ENCODE measurements at places on chromosomes 12 and 14. TPM values are rescaled to one million over a fixed set of nuclear protein-coding genes. Genes with fewer than 3 reads are reported as not detected.

The AEBP2 gene
- 40.1 TPM for polyA plus RNA-seq

The TMEM132D gene
- polyA plus RNA-seq: not detected

The RDH5 gene
- polyA plus RNA-seq: 10.4 TPM

The GPR162 gene
- 16.0 TPM for polyA plus RNA-seq

The OAS3 gene
- 5.2 TPM for polyA plus RNA-seq

The ETV6 gene
- polyA plus RNA-seq: 11.0 TPM

The RFLNA gene
- polyA plus RNA-seq: 4.9 TPM

The MYO1H gene
- not detected for polyA plus RNA-seq

The SERPINA3 gene
- polyA plus RNA-seq: 0.12 TPM

The FITM1 gene
- polyA plus RNA-seq: 91.7 TPM

The TAS2R43 gene
- 0.35 TPM for polyA plus RNA-seq

Measured in muscle of arm (tissue), 14 donors.